ENCODE measurements at places on chromosomes 1 and 21. TPM values are rescaled to one million over a fixed set of nuclear protein-coding genes. Genes with fewer than 3 reads are reported as not detected.

FAM151A gene
- not detected for total RNA-seq

ARHGEF10L gene
- total RNA-seq = 62.4 TPM

PPIAL4G gene
- total RNA-seq = not detected

TMEM125 gene
- 0.26 TPM for total RNA-seq

OR2M2 gene
- not detected for total RNA-seq

PCSK9 gene
- total RNA-seq = not detected

PTGER3 gene
- total RNA-seq = 34.8 TPM

HAO2 gene
- total RNA-seq = 0.32 TPM

Measured in esophagus muscularis mucosa (tissue), 4 donors.